ENCODE measurements at places on chromosomes 5 and 9.

- no peak for DNase-seq
Observed at GRCh38 chr5:125109816-125110215, 363.4 kb upstream of the ZNF608 start.

DNA sequence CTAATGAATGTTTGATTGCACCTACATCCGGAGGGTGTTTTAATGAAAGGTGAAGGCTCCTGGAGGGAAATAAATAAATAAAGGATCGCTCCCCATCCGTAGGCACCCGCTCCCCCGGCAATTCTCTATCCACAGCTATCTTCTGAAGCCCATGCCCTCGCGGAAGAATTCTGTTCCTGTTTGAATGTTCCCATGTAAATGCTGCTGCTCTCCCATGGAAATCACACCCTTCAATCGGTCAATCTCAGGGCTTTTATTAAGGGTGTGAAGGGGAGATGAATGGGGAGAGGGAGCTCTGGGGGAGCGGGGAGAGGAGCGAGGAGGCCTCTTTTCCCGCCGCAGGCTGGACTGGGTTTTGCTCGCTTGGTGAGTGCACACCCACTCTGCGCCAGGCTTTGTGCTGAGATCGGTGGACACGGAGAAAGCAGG, 21.1 kb upstream of the ARAP3 start:
- DNase-seq = no peak

GRCh38 chr5:77806213-77806843, 30.2 kb upstream of the TBCA start:
- no peak for DNase-seq

DNA sequence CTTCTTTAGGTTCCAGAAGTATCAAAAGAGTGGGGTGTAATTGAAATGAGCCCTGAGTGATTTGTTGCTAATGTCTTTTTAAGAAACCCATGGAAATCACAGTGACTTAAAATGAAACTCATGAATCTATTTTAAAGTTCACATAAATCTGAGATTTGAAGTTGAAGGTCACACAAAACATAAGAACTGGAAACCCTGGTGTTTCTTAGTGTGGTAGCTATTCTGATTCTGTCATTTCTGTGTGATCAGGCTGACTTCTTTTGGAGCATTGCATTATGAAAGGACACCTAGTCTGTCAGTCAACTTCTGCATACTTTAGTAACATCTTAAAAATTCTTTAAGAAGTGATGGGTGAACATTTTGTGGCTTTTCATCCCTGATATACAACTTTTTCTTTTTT, 448.8 kb downstream of the TLE4 start:
- DNase-seq = no peak

- DNase-seq = no peak
Observed at GRCh38 chr5:16603295-16603694, 13.5 kb downstream of the RETREG1 start.

DNA sequence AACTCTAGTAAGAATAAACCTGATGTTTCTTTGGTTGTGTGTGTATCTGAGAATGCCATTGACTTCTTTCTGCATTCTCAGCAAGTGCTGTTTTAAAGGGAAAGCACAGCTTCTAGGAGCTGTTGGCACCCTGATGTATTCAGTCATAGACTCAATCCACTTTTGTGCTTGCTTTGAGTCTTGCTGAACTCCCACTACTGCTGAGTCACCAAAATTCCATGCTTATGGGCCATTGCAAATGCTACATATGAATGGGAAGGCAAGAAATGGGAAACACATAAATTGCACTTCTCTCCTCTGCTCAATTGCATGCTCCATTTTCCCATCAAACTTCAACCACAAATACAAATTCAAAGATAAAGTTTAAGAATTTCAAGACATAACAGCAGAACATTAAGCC, 9.8 kb upstream of the FTMT start:
- DNase-seq = no peak

DNA sequence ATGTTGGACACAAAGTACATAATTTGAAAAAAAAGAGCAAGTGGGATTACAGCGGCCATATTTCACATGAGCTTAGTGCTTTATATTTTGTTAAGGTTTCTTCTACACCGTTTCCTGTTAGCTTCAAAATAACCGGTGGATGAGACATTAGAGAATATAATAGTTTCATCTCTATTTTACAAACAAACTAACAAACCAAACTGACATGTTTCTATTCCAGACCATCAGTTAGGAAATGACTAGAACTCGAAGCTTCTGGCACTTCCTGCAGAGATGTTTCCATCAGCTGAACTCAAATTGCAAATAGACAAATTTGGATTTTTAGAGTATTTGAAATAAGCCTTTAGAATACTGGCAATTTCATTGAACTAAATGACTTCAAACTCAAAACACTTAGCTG, 86.5 kb downstream of the MTRR start:
- DNase-seq = no peak
